ENCODE measurements at places on chromosomes 5 and 9.

- DNase-seq: peak; percentile 94
Observed at GRCh38 chr9:68747043-68747533, 42.0 kb downstream of the PIP5K1B start.

DNA sequence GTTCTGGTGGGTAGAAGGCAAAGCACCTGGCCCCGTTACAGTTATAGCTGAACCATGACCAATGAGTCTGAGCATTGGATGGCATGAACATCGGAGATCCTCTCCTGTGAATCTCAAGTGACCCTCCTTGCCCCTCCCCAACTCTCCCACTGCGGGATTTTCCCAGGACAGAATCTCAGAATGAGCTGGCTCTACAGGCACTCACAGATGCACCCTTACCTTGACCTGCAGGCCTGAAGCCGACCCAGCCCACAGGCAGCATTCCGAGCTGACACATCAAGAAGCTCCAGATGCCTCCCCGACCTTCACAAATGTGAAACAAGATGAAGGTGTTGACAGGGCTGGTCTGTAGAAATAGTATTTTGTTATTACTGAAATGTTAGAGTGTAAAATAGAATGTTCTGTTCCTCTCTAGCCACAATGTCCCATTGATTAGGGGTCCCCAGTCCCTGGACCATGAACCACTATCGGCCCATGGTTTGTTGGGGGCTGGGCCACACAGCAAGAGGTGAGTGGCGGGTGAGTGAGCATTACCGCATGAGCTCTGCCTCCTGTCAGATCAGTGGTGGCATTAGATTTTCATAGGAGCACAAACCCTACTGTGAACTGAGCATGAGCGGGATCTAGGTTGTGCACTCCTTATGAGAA, 263.4 kb downstream of the AUH start:
- DNase-seq: no peak

GRCh38 chr5:169695025-169695625, 58.0 kb downstream of the DOCK2 start:
- no peak for DNase-seq

- DNase-seq: no peak
Observed at GRCh38 chr5:38410304-38410990, 146.0 kb downstream of the LIFR start.

DNA sequence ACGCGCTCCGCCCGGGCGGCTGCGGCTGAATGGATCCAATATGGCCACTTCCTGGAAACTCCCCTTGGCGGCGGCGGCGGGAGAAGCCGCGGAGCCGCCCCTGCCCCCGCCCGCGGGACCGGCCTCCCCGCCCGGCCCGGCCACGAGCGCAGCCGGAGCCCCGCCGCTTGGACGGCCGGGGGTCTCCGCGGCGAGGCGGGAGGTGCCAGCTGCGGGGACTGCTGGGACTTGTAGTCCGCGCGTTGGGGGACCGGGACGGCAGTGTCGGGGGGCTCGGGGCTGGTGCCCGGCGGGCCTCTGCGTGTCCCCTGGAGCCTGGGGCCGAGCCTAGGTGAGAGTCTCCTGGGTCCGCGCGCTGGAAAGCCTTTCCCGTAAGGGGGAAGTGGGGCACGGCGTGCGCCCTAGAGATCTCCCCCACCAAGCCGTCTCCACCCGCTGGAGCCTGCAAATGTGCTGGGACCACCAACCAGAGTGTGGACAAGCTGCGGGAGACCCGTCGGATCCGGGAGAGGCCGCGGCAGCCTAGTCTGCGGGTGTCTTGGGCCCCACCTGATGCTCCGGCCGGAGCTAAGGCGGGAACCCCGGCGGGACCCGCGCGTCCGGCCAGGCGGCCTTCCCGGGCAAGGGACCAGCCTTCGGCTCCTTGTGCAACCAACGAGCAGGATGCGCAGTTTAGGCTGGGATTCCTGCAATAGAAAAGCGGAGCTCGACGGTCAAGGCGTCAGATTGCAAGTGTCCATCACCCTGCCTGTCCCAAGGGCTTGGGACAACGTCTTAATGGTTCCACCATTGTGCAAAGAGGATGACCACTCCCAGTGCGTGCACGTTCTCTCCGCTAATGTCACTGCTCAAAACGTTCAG, at the start of gene SEPTIN8:
Gene SEPTIN8 (minus strand): TSS at position 31 of the 861 bp plus-strand sequence. CDS start 102 bp downstream, outside the sequence.
- peak; percentile 67 for DNase-seq

DNA sequence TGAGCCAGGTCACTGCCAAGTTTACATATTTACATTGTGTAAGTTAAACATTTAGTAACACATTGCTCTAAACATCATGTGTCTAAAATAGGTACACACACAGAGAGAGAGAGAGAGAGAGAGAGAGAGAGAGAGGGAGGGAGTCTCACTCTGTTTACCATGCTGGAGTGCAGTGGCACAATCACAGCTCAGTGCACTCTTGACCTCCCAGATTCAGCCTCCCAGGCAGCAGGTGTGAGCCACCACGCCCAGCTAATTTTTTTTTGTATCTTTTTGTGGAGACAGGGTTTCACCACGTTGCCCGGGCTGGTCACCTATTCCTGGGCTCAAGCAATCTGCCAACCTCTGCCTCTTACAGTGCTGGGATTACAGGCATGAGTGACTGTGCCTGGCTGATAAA, 1045.3 kb downstream of the TLE1 start:
- DNase-seq: no peak

GRCh38 chr9:125835655-125836054, 88.5 kb downstream of the PBX3 start:
- no peak for DNase-seq

- no peak for DNase-seq
Observed at GRCh38 chr5:152688561-152689249, 283.6 kb upstream of the NMUR2 start.

DNA sequence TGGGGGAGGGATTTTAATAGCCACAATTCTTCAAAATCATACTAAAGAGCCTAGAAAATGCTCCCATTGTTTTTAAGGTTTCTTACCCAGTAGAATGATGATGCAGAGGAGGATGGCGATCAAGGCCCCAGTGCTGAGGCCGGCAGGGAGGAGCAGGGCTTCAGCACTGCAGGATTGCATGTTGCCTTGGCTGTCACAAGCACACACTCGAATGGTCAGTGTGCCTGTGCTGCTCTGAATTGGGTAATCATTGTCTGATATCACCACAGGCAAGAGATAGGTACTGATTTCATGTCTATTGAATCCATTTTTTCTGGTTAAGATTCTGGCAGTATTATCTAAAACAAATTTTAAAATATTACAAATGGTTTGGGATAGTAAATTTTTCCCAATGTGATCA, 153.3 kb downstream of the CDH10 start:
- DNase-seq: no peak

DNA sequence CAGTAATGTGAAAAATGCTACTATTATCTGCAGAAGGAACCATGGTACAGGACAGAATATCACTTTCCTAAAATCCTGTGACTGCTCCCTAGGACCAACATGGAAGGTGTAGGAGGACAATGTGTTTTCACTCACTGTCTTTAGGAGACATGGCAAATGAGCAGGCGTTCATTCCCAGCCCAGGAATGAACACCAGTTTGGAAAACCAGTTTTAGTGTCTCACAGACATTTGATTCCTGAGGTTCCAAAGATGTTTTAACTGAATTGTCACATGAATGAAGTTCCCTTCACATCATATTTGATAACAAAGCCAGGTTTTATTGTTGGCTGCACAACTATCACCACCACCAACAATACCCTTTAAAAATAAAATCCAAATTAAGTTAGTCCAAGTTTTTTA, 178.2 kb downstream of the ENC1 start:
- no peak for DNase-seq

- DNase-seq: peak; percentile 91
Observed at GRCh38 chr5:176619203-176619568, 9.2 kb upstream of the GPRIN1 start.

- DNase-seq: no peak
Observed at GRCh38 chr5:6644794-6645241, 11.6 kb downstream of the SRD5A1 start.

- no peak for DNase-seq
Observed at GRCh38 chr5:166428264-166428803, 1863.1 kb upstream of the WWC1 start.

Data from erythroblast (primary cell).